Activated CD4-positive, CD25-positive, alpha-beta regulatory T cell treated with anti-CD3 and anti-CD28 coated beads, Interleukin-2, amount 50 U/mL, for 24 hours (primary cell): ENCODE measurements at places on chromosomes 5 and 9.
A peak's percentile ranks its signal among the peaks of the same experiment; 100 is the strongest.

- no peak for ATAC-seq
Measured at GRCh38 chr9:124018730-124019697, 7.4 kb downstream of the LHX2 start.

GRCh38 chr5:997711-998110 is 10.9 kb upstream of the NKD2 start:
- ATAC-seq = no peak

GRCh38 chr9:80062567-80062966 is 490.8 kb downstream of the TLE4 start:
- ATAC-seq = no peak

DNA sequence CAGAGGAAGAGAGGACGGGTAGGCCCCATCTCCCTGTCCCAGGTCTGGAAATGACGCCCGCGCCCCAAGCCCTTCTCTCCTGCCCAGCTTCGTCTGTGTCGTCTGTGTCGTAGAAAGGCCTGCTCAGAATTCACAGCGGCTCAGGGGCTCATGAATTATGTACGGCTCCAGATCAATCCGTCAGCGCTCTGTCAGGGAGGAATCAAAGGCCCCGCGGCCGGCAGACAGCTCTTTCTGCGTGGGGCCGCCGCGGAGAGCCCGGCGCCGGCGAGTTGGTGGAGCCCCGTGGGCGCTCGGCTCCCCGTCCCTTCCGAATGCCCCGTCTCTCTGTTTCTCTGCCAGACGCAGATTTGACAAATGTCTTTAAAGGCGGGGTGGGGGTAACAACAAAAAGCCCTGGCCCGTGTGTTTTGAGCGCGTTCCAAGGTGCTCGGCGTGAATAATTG is 83.8 kb upstream of the RAPGEF1 start:
- ATAC-seq = no peak

DNA sequence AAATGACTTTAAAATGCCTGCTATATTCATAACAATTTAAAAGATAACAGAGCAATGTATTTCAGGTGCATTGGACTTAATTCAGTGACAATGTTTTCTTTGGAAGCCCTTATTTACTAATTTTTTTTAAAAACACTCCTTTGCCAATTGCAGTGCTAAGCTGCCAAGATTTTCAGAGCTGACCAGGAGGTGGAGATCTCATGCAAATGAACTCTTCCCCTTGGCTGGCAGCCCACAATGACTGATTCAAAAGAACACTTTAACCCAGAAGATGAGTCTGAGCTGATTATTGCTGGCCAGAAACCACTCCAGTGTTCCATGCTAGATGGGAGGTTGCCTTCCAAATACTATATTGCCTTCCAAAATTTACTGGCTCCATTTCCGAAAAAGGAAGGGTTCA is 128.3 kb upstream of the CCNH start:
- ATAC-seq = no peak

DNA sequence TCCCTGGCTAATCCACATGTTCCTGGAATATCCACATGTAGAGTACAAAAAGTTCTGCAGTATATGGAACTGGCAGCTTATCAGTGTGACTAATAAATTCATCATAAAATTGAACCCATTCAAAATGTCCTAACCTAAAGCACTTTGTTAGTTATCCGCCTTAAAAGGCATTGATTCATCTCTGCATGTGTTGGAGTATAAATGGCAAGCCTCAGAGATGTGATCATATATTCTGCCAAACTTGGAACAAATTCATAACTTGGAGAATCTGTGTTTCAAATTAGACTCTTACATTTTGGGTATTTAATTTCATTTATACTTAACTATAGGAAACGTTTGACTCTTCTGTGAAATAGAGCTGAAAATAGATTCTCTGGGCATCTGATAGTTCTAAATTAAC is 25.2 kb upstream of the NREP start:
- no peak for ATAC-seq

DNA sequence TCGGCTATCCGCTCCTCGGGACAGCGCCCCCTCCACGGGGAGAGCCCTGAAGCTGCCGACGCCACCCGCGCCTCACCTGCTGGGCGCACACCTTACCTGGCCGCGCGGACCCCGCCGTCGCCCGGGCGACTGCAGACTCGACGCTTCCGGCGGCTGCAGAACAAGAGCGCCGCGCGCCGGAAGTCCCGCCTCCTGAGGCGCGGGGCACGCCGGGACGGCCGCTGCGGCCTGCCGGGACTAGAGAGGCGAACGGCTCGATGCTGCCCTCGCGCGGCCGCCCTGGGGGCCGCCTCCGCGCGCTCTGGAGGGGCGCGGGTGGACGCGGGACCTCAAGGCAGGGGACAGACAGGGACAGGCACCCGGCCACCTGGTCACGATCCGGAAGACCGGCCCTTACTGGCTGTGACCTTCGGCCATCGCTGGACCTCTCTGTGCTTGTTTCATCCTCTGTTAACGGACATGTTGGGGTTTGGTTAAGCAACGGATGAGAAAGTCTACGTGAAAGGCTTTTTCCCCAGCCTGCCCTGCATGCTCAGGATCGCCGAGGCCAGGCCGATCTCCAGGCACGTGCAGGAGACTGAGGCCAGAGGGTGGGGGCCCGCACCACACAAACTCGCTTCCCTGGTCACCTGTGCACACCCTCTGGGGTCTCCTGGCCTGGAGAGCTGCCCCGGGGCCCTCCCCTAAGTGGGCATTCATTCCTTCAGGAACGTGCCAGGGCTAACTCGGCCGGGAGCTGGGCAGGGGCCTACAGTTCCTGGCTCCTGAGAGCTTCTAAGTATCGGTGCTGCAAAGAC is at the start of gene SNAPC4:
SNAPC4 (minus strand) TSS at position 133 of the 797 bp plus-strand sequence. CDS start 1,742 bp downstream, outside the sequence.
- peak; percentile 68 for ATAC-seq

- no peak for ATAC-seq
Measured at GRCh38 chr5:131288328-131288727, 24.5 kb downstream of the CDC42SE2 start.

GRCh38 chr5:170519549-170519948 is 15.7 kb downstream of the KCNIP1 start:
- no peak for ATAC-seq

DNA sequence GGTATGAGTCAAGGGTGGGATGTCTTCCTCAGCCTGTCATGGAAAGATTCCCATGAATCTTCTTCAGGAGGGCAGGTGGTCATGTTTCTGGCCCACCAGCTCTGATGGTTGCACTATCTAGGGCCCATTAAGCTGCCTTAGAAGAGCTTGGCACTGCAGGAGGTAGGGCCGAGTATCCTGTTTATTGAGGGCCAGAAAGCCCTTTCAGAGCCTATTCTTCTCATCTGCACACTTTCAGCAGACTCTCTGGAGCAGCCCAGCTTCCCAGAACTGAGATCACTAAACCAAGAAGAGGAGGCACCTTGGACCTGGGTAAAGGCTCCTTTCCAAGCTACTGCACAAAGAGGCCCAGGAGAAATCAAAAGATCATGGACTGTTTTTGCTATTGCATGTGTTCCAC is 146.5 kb downstream of the MTX3 start:
- no peak for ATAC-seq

- ATAC-seq = no peak
Measured at GRCh38 chr9:72982146-72982799, 29.4 kb upstream of the ALDH1A1 start.

DNA sequence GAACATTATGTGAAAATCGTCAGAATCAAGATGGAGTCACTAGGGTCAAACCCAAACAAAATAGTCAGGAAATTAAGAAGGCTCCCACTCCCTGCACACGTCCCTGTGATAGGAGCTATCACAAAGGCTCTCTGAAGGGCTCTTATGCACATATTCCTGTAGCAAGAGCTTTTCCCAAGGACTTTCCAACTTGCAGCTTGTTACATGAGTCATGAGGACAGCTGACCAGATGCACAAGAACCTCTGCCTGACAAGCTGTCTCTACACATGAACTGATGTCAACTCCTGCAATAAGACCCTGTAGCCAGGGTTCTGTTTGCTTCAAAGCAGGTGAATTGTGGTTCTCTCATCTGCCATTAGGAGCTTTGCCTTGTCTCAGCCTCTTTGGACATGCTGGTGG is 122.4 kb downstream of the OLFM1 start:
- no peak for ATAC-seq
